ACHN (cell line): ENCODE measurements at places on chromosomes 1 and 21.

DNA sequence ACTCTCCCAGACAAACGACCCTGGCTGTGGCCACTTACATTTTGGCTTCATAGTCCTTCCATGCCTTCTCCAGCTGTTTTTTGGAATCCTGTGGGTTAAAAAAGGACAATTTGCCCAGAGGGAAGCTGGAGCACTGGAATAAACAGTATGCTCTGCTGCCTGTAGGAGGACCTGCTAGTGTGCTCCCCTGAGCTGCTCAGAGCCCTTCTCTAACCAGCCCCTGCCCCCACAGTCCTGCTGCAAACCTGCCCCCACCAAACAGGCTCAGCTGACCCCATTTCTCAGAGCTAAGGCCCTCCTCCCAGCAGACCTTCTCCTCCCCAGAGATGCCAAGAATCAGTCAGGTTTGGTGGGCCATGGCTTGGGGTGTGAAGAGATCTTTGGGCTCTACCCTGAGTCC, 26.9 kb upstream of the TCEA3 start:
- DNase-seq, result no peak

DNA sequence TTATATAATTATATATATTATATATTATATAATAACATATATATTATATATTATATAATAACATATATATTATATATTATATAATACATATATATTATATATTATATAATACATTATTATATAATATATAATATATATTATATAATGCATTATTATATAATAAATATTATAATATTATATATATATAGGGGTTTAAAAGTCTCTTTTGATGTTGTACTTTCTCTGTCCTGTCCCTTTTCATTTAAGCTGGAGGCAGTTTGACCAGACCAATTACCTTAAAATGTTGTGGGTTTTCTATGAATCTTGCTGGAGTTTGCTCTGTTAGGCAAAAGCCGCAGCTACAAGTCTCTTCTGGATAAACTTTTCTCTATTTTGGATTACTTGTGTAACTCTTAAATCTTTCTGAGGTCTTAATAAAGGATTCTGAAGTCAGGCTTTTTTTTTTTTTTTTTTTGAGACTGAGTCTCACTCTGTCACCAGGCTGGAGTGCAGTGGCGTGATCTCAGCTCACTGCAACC, 22.2 kb upstream of the KIF1B start:
- no peak for DNase-seq

DNA sequence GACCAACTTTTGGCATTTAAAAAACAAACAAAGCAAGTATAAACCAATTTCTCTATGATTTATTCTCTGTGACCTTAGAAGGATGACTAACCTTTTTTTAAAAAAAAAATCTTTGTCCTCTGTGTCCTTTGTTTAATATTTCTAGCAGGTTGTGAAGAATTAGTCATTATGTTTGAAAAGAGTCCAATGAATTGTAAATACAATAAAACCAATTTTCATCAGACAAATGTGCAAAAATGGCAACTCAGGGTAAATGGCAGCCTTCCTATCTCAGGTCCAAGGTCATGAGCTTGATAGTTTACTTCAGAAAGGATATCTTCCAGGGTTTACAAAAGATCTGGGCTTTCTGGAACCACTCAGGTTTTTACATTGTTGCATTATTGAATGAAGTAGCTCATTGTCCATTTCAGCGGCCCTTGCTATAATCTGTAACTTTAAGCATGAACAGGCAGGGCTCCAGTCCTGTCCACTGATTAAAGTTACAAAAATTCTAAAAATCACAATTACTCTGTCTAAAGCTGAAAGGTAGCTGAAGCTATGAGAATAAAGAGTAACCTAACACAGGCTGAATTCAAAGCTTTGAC, 11.7 kb upstream of the MAP3K21 start:
- DNase-seq, result no peak

- no peak for DNase-seq
These were observed 5.8 kb downstream of the LRRC8D start for GRCh38 chr1:89826594-89826993.

DNA sequence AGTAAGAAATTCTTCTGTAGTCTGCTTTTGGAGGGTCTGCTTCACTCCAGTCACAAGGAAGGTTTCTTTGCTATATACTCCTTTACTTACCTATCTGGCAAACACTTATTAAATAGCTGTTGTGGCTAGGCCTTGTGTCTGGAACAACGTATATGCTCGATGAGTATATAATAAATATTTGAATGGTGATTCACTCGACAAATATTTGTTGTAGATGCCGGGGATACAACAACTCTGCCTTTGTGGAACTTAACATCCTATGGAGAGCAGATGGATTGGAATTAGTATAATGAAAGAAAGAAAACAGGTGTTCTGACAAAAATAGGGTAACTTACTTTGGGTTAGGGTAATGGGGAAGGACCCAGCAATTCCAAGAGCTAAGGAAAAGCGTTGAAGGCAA, 31.1 kb downstream of the KPNA6 start:
- peak; percentile 55 for DNase-seq

DNA sequence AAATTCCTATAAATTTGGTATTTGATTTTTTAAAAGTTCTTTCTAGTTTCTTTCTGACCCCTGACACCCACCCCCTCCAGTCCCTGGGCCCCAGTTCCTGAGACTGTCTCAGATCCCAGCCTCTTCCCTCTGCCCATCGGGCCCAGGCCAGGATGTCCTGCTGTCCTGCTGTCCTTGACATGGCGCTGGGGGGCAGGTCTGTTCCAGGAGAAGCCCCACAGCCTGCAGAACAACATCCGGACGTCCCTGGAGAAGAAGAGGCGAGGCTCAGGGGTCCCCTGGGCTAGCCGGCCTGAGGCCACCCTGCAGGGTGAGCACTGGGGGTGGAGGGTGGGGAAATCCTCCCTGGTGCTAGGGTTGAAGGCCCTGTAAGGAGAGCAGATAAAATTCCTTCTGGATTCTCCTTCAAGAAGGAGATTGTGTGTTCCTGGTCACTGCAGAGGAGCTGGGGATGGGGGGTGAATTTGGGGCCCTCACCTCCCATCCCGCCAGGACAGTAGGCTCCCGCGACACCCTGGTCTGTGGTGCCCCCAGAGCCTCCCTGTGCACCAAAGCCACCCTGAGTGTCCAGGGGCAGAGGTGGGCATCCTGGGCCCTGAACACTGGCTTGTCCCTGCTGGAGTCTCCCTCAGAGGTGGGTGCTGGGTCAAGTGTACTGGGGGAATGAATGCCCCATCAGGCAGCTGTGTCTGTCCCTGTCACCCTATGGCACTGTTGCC, 45.0 kb downstream of the DISP3 start:
- no peak for DNase-seq

GRCh38 chr1:154520333-154520732, 18.1 kb upstream of the SHE start:
- no peak for DNase-seq

GRCh38 chr1:72670902-72671301, 388.6 kb upstream of the NEGR1 start:
- DNase-seq, result no peak

- no peak for DNase-seq
These were observed 83.1 kb upstream of the CTTNBP2NL start for GRCh38 chr1:112312879-112313278.

DNA sequence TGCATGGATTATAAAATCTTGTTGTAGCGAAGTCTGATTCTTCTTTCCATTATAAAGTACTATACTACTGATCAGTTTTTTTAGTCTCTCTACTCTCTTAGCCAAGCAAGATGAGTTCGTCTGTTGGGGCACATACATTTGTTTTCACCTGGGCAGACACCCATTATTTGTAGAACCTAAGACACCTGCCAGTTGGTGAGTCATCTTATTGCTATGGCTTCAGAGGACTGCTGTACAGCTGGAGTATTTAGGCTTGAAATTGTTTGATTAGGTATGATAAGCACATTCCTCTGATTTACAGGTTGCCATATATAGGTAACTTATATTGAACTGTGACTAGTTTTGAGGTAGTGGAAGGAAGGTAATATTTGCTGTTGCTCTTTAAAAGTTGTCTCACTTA, 17.2 kb downstream of the RBM15 start:
- DNase-seq, result peak; percentile 8

GRCh38 chr1:36236302-36236701, 12.1 kb downstream of the THRAP3 start:
- DNase-seq, result no peak

GRCh38 chr1:219958875-219959417, 30.6 kb upstream of the SLC30A10 start:
- no peak for DNase-seq

GRCh38 chr1:109290137-109290536, 7.2 kb upstream of the PSRC1 start:
- no peak for DNase-seq

DNA sequence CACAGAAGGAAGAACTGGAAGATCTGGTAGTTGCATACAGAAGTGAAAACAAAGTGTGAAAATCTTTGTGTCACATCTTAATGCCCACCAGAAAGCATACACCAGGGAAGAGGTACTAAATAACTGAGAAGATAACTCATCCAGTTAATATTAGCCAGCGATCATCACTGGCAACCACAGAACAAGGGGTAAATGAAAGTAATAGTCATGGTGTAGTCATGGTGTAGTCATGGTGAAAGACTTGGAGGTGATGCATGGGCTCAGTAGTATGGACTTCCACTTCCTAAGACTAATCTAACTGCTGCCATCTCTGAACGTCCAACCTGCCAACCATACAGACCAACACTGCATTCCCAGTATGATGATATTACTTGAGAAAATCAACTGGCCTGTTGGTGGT, 481.2 kb upstream of the NR5A2 start:
- peak; percentile 49 for DNase-seq

GRCh38 chr1:20982316-20982715, 194.4 kb downstream of the EIF4G3 start:
- no peak for DNase-seq

DNA sequence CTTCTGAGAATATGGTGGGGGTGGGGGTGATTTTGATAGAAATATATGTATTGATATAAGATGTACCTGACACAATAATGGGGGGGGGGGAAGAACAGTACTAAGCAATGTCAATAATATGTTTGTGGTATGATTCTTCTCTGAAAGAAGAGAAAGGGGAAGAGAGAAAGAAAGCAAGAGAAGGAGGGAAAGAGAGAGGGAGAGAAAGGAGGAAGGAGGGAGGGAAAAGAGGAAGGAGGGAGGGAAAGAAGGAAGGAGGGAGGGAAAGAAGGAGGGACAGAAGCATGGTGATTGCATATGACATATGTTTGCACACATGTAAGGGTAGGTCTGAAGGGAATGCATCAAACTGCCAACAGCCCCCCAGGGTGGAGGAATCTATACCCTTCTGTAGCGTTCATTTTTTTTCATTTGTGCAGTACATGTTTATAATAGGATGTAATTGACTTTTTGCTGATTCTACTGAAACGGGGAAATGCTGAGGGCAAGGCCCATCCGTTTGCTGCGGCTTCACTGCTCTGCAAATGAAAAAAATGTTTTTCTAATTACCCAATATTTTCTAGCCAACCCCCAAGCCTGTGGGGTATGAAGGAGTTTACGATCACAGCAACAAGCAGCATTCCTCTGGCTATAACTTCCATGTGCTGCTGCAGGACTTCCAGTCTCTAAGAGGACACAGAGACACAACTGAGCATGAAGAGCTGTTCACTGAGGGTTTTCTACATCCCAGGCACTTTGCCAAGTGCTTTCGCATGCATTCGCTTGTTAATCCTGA, 119.3 kb upstream of the ZC3H12A start:
- no peak for DNase-seq

DNA sequence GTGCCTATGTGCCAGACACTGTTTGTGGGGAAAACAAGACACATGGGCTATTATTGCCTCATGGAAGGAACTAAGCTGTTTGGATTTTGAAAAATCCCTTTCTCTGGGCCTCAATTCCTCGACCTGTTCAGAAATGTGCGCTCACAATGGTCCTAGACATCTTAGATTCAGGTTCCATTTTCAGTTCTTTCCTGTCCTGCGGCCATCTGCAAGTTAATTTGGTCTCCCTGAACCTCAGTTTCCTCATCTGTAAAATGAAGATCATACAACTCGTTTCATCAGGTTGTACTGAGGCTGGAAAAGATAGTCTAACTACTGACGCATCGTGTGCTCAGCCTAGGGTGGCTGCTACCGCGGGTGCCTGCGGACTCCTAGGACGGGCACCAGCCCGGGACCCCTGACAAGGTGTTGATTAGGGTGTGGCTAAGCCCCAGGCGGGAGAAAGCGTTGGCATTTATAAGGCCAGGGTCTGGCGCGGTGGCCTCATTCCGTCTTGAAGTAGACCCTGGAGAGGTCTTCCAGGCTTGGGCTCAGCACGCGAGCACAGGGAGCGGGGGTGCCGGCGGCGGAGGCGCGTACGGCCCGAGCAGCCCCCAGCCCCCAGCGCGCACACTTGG, 493 bp upstream of the ELOA start:
- peak; percentile 12 for DNase-seq

- peak; percentile 32 for DNase-seq
These were observed at the start of gene RAB7B for GRCh38 chr1:206002871-206003801. RAB7B (minus strand) TSS chr1:206003395; CDS start chr1:205994135, 9,260 bp downstream.

- peak; percentile 69 for DNase-seq
These were observed at the start of gene GBP3 for GRCh38 chr1:89022167-89022959. GBP3 (minus strand) TSS chr1:89022866; CDS start chr1:89020721, 2,145 bp downstream.
